ENCODE measurements at places on chromosomes 1 and 21.

DNA sequence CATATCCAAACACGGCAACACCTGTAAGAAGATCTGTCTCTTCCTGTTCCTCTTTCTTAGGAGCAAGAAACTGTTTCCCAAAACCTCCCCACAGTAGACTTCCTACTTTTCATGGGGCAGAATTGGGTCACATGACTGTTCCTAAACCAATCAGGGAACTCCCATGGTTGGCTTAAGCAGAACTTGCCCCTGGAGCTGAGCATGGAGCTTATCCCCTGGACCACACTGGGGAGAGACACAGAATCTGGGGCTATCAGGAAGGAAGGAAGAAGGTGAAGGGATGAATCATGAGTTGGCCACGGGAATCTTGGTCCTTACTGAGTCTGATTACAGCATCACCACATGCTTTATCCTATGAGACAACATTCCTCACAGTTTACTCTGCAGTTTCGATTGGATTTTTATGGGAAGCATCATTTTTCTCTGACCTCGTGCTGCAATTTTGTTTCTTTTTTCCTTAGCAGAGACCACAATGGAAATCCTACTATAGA lies 81.8 kb downstream of the CDC7 start:
- DNase-seq, result peak; percentile 98

DNA sequence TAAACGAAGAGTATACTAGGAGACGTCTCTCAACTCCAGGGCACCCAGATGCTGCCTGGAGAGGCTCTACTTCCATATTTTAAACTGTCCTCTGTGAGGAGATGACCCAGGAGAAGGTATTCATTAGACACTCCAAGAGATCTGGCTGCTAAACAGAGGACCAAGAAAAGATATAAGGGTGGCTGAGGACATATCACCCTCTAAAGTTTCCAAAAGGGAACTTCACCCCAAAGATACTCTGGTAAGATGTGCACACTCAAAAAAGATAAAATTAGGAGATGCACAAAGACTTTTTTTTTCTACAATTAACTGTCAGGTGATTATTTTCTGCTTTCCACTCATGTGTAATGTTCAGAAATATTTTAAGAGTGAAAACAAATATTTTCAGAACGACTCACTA lies 1.4 kb downstream of the ZNF670 start:
- peak; percentile 0 for DNase-seq

DNA sequence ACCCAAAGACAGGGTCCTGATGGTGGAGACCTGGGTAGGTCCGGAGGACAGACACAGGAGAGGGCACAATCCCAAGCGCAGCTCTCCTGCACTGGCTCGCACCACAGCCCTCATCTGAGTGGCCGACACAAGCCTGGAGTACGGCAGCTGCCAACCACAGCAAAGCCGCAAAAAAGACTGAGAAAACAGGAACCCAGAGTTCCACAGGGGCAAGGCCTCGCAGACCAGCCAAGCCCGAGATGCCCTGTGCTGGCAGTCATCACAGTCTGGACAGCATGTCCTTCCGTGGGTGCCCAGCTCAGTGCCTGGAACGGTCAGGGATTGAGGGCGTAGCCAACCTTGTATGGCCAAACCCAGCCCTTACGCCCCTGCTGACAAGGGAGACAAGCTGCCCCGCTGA lies 11.4 kb downstream of the ZBTB48 start:
- DNase-seq, result no peak

DNA sequence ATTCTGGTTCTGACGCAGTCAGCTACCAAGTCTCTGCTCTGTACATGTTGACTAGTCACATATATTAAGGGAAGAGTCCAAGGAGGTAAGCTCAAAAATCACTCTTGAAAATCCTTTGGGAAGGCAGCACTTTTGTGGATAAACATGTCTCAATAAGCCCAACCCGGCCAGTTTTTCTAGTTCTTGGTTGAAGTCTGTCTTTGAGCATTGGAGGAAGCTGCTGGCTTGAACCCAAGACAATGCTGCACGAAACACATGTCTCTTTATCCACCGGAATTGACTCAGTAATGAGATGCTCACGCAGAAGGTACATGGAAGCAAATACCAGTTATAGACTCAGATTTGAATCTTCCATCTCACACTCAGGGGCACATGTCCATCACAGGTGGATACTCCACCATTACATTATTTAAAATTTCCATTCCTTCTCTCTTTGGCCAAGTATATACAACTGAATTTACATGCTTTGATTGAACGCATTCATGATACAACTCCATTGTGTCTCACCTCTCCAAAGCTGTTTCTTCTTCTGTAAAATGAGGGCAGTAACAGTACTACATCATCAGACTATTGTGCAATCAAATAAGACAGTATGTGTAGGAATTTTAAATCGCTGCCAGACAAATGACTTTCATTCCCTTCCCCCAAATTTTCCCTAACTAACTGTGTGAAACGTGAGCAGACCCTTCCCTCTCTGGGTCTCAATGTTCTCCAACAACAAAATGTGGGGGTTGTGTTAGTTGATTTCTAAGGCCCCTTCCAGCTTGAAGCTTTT lies 9.6 kb upstream of the GUCA2A start:
- no peak for DNase-seq

DNA sequence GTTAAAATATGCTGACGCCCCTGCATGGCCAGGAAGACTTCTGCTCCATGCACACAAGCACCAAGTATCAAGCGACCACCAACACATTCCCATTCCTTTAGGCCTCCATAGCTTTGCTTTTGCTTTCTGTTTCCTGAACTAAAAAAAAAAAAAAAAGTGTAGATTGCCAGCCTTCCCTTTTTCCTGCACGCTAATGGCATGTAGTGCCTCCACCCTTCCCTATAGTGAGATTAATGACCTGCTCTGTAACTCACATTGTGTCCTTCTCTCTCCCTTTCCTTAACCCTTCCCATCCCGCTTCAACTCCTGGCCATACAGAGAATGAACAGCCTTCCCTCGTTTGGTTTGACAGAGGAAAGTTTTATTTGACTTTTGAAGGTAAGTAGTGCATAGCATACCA lies 57.1 kb upstream of the DYNLT5 start:
- no peak for DNase-seq

GRCh38 chr1:74412244-74412643 lies 100.2 kb downstream of the LRRC53 start:
- DNase-seq, result no peak

- no peak for DNase-seq
Observed at GRCh38 chr1:33097137-33097611, 16.2 kb downstream of the AZIN2 start.

DNA sequence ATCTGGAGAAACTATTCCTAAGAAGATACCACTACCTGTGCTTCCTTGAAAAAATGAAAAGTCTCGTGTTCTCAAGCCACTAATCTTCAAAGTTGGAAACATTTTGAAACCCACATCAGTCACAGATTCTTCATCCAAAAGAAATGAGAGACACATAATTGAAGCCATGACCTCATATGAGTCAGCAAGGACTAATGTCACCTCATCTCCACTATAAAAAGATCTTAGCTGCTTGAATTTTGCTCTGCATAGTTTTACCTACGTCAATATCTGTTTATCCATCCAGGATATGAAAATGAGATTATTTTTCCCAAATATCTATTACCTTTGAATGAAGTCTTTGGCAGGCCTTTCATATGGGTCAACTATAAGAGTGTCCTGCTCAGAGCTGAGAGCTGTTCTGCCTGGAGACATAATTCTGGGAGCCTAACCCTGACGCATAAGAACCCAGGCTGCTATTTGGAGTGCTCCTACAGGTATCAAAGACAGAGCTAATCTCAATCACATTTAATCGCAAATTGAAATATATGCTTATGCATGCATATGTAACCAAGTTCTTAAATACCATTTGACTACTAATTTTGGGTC lies 312.5 kb upstream of the PKN2 start:
- peak; percentile 13 for DNase-seq

DNA sequence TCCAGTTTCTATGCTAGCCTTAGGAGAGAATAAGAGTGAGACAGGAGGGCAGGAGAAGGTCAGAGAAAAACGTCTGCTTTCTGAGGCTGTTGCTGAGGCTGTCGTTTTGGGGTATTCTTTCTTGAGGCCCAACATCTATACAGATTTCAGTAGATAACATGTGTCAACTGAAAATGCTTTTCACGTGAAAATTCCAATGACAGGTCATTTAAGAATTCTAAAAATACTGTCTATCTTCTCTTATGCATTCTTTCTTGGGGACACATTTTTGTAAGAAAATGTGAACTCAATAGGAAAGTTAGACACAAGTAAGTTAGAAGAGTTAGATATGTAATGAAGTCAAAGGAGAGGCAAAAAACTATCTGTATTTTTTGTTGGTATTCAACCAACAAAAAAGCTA lies 150.8 kb downstream of the TGFB2 start:
- no peak for DNase-seq

- peak; percentile 97 for DNase-seq
Observed at GRCh38 chr1:163168053-163168452, 34.7 kb downstream of the RGS5 start.

GRCh38 chr1:32063261-32063681 lies 9.5 kb upstream of the TMEM39B start:
- DNase-seq, result no peak

DNA sequence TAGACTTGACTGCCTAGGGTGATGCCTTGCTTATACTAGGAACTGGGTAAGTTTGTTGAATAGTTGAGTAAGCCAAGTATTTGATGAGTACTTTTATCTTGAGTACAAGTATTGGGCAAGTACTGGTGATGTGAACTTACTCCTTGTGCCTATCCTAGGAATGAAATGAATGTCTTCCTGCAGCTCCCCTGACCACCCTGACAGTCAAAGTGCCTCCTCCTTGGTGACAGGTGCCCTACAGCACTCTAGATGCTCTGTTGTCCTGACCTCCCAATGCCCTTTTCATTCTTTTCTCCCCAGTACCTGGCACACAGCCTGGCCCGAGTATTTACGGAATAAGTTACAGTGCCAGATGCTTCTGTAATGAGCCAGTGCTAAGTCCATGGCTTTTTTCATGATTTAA lies 25.5 kb downstream of the PCSK9 start:
- no peak for DNase-seq

DNA sequence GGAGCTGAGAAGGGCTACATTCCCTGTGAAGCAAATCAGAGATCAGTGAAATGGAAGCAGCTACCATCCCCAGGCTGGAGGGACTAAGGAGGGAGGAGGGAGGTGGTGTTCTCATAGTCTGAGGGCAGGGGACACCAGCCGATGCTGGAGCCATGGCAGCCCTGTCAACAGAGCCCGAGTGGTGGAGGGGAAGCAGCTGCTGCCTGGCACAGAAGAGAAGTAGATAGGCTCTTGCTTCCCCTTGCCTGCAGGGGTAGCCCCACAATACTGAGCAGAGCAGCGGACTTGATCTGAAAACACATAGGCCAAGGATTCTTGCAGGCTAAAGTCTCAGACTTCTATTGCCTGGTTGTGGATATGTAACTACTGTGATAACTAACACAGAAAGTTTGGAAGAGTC lies 255.1 kb downstream of the FGGY start:
- DNase-seq, result no peak

DNA sequence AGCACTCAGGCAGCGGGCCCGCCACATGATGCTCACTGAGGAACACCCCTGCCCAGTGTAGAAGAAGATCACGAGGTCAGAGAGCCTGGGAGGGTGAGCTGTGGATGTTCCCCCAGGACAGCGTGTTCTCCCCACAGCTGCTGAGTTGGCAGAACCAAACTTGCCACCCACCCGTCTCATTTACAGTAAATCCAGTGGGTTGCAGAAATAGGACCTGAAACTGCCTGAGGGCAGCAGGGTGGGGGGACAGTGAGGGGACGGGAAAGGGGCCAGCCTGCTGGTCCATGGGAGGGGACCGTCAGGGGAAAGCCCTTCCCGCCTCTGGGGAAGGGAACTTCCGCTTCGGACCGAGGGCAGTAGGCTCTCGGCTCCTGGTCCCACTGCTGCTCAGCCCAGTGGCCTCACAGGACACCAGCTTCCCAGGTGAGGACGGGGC lies at the start of gene C1QB:
TSS of gene C1QB (plus strand) at position 356 of the 436 bp plus-strand sequence. CDS start 6,227 bp downstream, outside the sequence.
- no peak for DNase-seq

DNA sequence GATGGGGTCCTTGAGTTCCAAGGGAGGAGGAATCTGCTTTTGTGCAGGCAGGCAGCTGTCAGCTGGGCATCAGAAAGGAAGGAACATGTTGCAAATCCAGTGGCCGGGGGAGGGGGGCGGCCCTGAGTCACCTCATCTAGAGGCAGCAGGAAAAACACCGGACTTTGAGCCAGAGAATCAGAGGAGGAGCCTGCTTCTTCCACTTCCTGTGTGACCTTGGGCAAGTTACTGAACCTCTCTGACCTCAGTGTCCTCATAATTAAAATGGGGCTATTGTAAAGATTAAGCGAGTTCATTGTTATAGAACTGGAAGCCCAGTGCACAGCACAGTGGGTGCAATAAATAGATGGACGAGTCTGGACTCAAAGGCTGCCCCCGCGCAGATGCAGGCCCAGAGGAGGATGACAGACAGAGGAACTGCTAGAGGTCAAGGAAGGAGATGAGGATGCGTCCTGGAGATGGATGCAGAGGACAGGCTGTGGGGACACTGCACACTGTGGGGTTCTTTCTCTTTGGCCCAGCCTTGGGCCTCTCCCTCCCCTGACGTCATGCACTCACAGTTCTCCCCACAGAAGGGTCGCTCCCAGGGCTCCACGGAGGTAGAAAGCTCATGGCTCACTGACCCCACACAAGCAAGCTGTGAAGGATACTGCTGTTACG lies 714.3 kb downstream of the MATN1 start:
- no peak for DNase-seq

DNA sequence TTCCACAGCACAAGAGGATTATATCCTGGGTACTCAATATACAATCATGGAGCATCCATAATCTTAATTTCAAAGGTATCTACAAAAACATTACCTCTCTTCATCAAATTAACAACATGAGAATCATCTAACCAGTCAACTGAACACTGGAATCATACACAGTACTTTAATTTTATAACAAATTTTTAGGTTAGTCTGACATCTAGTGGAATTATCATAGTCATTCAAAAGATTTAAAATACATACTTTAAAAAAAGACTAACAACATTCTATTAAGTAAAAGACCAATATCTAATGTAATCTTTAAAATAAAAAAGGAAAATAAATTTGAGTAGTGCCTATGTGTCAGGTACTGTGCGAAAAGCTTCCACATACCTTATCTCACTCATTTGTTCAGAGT lies 16.8 kb upstream of the SH3GLB1 start:
- no peak for DNase-seq

DNA sequence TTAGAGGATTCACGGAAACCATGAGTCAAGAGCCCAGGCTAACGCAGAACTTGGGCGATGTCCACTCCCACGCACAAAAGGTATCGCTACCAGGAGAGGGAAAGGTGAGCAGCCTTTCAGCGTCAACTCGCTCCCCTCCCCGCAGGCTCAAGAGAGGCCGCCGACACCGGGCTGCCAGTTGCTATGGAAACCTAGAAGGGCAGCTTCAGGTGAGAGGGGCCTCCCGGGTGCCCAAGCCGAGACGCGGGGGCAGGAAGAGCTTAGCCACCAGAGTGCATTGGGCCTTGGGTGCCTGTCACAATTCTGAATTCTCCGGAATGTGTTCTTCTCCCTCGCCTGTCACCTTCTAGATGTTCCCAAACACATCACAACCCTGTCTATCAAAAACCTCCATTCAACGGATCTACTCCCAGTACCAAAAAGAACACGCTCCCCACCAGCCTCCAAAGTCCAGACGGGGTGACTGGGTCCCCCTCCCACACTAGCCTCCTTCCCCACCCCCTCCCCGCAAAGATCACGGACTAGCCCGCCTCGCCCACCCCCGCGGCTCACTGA lies 694 bp downstream of the MEAF6 start:
- no peak for DNase-seq
